CD4-positive, alpha-beta T cell treated with Interferon alpha-2 for 1 hour (primary cell): ENCODE measurements at places on chromosomes 4 and X.

- DNase-seq: no peak
Measured at GRCh38 chr4:69786547-69786946, 26.1 kb upstream of the SULT1B1 start.

DNA sequence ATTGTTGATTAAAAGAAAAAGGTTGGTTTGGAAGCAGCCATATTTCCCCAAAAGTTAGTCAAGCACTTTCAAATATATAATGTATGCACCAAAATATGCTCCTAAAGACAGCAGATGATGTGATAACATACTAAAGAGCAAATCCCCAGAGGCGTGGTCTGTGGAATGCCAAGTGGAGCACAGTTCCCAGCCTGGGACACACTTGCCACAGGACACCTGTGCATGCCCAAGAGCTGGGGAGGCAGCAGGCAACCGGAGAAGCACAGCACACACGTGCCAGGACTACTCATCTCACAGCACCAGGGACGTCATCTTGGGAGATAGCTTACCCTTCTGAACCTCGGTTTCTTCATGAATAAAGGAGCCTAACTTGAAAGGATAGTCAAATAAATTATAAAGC is 12.5 kb downstream of the STX18 start:
- no peak for DNase-seq

DNA sequence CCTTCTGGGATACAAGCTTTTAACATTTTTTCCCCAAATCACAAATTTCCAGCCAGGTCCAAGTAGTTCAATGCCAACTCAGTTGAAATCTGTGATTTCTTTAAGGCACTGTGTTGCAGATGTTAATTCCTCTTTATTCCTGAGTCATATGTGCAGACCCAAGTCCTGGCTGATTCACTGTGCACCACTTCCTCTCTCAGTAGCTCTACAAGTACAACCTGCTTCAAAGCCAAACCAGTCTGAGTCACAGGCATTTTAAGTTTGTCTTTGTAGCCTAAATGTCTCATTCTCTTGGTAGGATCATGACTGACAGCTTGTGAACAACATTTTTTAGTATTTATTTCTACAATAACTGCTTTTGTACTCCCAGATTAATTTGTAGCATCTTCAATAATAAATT is 165.6 kb upstream of the S100G start:
- DNase-seq: peak; percentile 11

- no peak for DNase-seq
Measured at GRCh38 chrX:131366407-131366806, 77.3 kb upstream of the IGSF1 start.

DNA sequence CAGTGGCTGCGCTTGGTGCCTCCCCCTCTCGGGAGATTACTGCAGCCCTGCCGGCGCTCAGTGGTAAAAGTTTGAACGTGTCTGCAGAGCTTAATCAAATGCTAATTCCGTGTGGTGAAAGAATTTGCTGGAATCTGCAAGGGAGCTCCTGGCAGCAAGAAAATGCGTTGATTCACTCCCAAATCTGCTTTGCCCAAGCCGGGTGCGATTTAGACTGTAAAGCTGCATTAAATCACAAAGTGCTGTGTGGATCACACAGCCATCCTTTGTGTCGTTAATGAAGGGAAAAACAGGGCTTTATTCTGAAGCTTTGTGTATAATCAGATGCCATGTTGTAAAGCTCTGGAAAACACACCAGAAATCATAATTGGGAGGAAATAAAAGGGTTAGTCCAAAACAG is 444.1 kb downstream of the BCOR start:
- no peak for DNase-seq

DNA sequence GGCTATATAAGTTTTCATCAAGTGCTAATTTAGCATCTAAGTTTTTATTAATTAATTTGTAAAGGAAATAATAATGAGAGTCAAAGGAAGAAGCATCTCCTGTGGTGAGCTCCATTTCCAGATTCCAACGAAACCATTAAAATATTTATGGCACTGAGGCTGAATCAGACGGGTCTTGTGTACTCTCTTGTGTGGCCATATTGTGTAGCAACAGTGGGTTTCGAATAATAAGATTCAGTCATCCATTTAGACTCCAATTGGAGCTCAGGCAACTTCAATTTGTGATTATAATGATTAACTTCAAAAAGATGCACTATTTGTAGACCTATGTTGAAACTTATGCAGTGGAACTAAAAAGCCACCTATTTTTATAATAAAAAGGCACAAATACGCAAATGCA is 82.4 kb downstream of the SNCA start:
- no peak for DNase-seq

DNA sequence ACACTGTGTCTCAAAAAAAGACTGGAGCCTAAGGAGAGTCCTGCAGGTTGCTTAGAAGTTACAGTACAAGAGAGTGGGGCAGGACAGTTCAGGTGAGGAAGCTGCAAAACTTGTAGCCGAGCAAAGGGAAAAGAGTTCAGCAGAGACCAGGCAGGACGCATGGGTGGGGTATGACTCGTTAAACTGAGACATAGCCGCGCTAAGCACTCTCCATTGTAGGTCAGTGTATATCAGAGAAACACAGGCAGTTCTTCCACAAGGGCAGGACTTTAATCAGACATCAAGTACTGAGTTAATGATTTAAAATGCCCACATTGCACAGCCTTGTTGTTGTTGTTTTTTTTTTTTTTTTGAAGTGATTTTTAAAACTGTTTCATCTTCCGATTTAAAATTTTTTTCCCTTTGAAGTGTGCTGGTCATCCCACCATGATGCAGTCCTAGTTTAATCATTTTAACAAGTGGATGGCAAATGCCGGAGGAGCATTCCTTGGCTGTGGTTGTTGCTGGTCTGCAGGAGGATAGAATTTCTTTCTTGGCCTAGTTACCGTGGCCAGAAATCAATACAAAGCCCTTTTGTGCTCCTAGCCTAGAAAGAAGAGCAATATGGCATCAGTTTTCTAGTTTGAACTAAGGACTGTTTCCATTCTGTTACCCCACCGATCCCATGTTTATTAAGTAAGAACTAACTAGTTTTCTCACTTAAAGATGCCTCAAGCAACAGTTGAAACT is 10.3 kb downstream of the LAP3 start:
- DNase-seq: no peak

GRCh38 chrX:78517124-78517523 is 142.0 kb downstream of the RTL3 start:
- DNase-seq: peak; percentile 66

- no peak for DNase-seq
Measured at GRCh38 chrX:11666164-11666563, 444 bp upstream of the ARHGAP6 start.

DNA sequence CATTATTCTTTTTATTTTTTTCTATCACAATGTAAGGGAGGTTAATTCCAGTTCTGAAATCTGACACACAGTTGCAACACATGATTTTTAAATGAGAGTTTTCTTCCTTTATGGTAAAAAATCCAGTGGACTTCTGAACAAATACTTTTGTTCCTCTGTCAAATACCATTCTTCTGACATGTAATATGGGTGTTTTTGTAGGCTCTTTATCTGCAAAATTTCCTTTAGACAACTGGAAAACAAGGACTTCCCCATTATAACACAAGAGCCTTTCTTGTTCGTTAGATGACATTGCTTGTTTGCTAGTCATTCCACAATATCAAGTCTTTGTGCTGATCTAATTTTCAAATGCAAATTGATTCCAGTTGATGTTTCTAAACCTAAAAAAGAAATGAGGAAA is 7.7 kb downstream of the FANCB start:
- no peak for DNase-seq

- no peak for DNase-seq
Measured at GRCh38 chrX:97057349-97057909, 173.7 kb downstream of the RPA4 start.

- peak; percentile 70 for DNase-seq
Measured at GRCh38 chr4:148376151-148376550, 66.1 kb downstream of the NR3C2 start.

- DNase-seq: no peak
Measured at GRCh38 chr4:9987749-9988362, 33.4 kb downstream of the SLC2A9 start.

- no peak for DNase-seq
Measured at GRCh38 chr4:29853833-29854232, 866.3 kb upstream of the PCDH7 start.

- no peak for DNase-seq
Measured at GRCh38 chr4:95084584-95084983, 326.8 kb downstream of the BMPR1B start.

- no peak for DNase-seq
Measured at GRCh38 chr4:183906489-183906738, 1.3 kb downstream of the STOX2 start.

GRCh38 chr4:165443276-165443675 is 64.5 kb downstream of the CPE start:
- DNase-seq: no peak

- DNase-seq: no peak
Measured at GRCh38 chr4:1516881-1517480, 110.7 kb upstream of the NKX1-1 start.

DNA sequence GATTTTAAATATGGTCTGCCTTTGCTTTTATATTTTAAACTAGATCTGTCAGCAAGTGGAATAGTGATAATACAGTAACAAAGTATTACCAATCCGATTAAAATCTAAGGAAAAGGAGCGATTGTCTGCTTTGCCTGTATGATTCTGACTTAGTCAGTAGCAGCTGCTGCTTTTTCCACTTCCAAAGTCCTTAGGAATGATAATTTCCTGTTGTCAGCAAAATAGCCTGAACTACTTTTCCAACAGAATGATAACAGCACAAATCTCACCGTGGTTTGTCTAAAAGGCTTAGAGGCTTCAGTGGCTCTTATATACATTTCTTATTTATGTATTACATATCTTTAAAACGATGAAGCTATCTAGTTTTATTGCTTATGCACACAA is 290.0 kb downstream of the ANK2 start:
- no peak for DNase-seq

GRCh38 chr4:140047017-140047640 is 106.9 kb downstream of the MAML3 start:
- no peak for DNase-seq

DNA sequence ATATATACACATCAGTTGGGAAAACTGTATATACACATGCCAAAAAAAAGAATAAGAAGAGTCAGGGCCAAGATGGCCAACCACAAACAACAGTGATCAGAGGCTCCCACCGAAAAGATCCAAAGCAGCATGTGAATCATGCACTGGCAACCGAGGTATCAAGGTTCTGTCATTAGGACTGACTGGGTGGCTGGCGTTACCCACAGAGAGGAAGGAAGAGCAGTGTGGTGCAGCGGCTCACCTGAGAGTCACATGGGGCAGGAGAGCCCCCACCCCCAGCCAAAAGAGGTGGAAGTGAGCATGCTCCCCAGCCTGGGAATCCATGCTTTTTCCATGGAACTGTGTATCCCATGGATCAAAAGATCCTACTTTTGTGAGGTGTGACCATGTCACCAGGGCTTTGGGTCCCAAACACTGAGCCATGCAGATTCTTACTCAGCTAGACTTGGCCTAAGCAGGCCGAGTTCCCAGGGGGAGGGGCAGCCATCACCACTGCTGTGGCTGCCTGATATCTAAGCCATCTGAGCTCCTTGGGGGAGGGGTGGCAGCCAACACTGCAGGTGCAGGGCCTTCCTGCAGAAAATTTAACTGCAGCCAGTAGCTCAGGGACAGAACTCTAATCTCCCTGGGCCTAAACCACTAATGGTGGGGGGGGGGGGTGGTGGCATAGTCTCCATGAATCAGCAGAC is 52.8 kb downstream of the P2RY10 start:
- DNase-seq: peak; percentile 31

DNA sequence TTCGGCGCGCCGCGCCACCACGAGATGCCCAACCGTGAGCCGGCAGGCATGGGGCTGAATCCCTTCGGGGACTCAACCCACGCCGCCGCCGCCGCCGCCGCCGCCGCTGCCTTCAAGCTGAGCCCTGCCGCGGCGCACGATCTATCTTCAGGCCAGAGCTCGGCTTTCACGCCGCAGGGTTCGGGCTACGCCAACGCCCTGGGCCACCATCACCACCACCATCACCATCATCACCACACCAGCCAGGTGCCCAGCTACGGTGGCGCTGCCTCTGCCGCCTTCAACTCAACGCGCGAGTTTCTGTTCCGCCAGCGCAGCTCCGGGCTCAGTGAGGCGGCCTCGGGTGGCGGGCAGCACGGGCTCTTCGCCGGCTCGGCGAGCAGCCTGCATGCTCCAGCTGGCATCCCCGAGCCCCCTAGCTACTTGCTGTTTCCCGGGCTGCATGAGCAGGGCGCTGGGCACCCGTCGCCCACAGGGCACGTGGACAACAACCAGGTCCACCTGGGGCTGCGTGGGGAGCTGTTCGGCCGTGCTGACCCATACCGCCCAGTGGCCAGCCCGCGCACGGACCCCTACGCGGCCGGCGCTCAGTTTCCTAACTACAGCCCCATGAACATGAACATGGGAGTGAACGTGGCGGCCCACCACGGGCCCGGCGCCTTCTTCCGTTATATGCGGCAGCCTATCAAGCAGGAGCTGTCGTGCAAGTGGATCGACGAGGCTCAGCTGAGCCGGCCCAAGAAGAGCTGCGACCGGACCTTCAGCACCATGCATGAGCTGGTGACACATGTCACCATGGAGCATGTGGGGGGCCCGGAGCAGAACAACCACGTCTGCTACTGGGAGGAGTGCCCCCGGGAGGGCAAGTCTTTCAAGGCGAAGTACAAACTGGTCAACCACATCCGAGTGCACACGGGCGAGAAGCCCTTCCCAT is 1.1 kb downstream of the ZIC3 start:
- DNase-seq: no peak

DNA sequence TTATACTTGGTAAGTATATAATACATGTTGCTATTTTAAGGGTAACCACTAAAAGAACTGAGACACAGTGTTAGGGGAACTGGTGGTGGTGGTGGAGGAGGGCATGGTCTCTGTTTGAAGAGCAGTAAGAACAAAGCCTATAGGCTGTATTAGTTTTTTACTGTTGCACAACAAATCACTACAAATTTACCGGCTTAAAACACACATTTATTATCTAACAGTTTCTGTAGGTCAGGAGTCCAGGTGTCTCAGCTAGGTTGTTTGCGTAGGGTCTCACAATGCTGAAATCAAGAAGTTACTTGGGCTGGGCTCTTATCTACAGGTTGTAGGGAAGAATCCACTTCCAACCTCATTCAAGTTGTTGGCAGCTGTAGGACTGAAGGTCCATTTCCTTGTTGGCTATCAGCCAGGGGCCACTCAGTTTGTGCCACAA is 52.6 kb downstream of the CASK start:
- DNase-seq: no peak
